Stimulated activated CD8-positive, alpha-beta memory T cell treated with anti-CD3 and anti-CD28 coated beads, Interleukin-4, amount 100 ng/mL, for 4 hours (primary cell): ENCODE measurements at places on chromosomes 2 and 18.

GRCh38 chr18:46176001-46176400 is 71.8 kb downstream of the HAUS1 start:
- DNase-seq: no peak

- no peak for DNase-seq
Observed at GRCh38 chr18:70292628-70293027, 3.8 kb downstream of the SOCS6 start.

DNA sequence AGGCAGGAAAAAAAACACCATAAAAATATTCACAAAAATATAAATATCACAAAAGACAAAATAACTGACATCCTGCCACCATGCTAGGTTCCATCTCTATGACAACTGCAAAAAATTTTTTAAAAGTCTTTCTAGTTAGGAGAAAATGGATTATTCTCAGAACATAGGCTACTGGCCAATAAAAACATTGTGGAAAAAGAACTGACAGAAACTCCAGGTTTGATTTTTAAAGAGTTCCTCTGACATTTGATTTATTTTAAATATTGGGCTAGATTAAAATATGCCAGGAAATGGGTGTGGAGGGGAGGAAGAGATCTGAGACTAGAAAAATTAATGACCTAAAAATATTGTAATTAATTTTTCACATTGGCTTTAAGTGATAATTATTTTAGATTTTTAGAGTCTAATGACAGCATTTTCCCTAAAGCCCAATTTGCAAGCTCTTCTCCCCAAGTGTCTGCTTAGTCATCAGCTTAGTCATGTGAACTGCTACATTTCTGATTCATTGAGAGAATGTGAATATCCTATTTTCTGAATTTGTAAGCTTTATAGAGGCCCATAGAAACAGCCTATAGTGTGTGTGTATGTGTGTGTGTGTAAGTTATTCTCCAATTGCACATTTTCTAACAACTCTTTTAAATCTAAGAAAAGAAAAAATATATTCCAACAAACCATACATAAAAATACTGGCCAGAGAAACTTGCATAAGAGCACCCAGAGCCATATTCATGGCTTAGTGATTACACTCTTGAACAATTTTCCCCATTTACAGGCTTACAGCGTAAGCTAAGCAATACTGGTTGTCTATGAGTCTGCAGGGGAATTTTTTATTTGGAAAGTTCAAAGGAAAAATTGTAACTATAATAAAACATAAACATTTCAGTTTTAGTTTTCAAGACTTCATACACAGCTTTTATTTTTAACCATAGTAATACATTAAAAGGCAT is 48.4 kb downstream of the TMEFF2 start:
- no peak for DNase-seq

DNA sequence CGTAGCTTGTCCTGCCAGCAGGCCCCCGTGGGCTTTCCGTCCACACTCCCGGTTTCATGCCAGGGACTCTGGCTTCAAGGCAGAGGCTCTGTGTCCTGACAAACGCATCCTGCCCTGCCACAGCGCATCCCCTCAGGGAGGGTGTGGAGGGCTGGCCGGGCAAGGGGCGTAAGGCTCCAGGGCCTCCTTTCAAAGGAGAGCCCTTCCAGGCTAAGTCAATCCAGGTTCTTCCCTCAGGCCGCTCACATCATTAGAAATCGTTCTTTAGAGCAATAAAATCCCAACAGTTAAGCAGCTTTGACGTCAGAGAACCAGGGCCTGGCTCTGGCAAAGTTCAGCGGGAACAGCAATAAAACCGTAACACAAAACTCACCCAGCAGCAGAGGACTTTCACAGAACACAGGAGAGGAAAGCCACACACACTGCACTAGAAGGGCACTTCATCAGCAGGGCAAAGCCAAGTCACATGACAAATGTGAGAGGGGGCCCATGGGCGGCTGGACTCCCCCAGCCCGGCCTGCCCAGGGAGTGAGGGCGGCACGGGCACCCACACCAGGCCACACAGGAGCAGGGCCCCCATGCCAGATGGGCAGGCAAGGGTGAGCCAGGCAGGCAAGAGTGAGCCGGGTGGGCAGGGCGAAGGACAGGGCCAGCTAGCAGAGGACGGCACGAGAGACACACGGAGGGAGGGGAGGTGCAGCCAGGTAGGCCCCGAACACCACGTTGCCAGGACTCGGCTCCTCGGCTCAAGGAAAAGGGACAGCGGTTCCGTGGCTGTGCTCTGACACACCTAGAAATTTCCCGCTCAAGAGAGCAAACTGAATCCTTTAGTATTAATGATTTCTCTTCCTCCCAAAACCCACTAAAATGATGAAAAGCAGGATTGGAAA is 52.0 kb downstream of the HDAC4 start:
- DNase-seq: no peak

DNA sequence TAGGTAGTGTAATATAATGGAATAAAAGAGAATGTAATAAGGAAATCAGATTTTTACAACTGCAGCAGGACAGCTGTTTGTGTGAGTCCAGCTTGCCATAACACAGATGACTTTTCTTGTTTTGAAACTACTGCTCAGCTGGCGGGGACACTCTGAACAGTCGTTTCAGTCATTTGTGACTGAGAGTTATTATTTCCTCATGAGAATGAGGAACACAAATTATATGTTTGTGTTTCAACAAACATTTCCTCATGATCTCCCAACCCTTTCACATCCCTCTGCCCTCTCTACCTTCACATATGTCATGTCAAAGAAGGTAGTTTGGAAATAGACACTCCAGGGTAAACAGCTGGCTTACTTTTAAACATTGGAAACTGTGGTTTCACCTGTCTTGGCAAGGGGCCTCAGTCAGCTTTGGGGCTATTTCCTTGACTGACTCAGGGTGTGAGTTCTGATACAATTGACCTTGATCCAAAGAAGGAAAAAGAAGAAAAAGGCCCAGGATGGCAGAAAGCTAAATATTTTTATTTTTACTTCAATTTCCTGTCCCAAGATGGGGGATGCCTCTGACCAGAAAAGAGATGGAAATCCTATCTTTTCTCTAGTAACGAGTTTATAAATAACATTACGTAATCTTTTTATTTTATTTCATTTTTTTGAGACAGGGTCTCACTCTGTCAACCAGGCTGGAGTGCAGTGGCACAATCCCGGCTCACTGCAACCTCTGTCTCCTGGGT is 593 bp downstream of the SP140L start:
- no peak for DNase-seq

DNA sequence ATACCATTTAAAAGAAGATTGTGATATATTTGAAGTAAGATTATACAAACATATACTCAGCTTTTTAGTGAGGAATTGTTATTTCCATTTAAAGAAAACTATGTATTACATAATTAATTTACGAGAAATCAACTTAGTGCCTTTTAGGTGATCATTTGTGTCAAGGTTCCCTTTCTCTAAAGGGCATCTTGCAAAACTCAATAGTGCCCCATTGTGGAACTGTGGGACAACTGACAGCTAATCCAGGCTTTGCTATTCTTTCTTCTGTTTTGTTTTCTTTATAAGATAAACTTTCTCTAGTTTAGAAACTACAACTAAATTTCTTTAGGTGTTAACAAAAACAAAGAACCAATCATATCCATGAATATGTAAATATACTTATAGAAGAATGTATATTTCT is 24.3 kb upstream of the VIT start:
- no peak for DNase-seq

- no peak for DNase-seq
Observed at GRCh38 chr18:3466045-3466444, 16.1 kb downstream of the TGIF1 start.

DNA sequence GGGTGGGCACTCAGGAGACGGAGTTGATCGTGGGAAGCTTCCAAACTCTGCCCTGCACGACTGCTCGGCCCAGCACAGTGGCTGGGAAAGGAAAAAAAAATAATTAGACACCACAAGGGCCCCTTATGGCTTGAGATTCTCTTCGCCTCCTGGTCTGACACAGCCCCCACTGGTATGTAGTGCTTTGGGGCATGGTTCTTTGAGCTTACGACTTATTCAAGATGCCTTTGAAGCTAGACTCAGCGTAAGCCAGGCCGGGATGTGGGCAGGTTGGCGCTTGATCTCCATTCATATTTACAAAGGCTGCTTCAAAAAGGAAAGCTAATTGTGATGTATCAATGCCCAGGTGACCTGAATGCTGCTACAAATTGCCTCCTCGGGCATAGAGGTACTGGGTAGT is 50.5 kb downstream of the CXCR4 start:
- DNase-seq: no peak

GRCh38 chr2:208929139-208929864 is 494.5 kb upstream of the MAP2 start:
- no peak for DNase-seq

DNA sequence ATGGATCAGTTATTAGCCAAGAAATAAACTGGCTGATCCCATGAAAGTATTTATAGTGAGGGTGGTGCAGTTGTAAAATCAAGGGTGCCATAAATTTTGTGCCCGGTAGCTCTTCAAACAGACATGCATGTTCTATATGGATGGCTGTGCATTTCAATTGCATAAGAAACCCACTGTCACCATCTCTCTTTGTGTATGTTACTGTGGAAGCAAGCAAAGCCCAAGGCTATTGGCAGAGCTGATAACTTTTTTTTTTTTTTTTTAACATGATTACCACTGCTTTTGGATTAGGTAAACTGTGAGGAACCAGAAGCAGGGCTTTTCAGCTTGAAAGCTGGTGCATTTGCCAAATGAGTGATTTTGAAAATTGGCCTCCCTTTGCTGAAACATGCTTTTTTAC is 332.6 kb downstream of the SOX11 start:
- no peak for DNase-seq

DNA sequence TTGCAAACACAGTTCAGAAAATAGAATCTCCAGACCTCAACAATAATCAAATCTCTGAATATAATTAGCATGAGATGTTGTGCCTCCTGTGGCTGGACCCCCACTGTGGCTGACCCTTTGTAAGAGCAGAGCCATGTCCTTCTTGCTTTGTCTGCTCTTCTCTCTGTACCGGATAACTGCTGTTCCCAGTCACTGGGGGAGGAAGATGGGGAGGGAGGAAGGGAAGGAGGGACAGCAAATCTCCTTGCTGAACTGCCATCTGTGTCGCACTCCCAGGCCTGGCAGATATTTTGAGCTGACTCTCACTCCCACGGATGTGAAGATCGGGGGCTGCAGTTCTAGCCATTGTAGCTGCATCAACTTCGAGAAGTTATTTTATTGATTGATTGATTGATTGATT is 319.0 kb upstream of the CXCR4 start:
- DNase-seq: no peak

DNA sequence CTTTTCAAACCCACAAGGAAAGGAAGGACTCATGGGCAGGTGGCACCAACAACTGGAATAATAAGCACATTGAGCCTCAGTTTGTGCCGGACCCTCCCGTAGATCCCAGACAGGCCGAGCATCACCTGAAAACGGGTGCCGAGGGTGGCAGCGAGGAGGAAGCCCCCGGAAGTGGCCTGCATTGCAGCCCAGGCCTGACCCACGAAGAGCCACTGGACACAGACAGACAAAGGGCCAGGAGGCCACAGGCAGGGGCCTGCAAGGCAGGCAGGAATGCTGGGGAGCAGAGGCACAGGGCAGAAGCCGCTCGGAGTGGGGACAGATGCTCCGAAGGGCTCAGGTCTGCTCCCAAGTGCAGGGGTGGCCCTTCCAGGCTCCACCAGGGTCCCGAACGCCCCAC is 31.7 kb downstream of the MTERF4 start:
- DNase-seq: no peak

- no peak for DNase-seq
Observed at GRCh38 chr2:13524492-13524891, 807.8 kb downstream of the TRIB2 start.

GRCh38 chr2:151161821-151162551 is 99.7 kb downstream of the RBM43 start:
- DNase-seq: no peak

- no peak for DNase-seq
Observed at GRCh38 chr2:237529452-237530402, 36.6 kb upstream of the PRLH start.

- DNase-seq: no peak
Observed at GRCh38 chr2:188628989-188629752, 337.5 kb downstream of the GULP1 start.

DNA sequence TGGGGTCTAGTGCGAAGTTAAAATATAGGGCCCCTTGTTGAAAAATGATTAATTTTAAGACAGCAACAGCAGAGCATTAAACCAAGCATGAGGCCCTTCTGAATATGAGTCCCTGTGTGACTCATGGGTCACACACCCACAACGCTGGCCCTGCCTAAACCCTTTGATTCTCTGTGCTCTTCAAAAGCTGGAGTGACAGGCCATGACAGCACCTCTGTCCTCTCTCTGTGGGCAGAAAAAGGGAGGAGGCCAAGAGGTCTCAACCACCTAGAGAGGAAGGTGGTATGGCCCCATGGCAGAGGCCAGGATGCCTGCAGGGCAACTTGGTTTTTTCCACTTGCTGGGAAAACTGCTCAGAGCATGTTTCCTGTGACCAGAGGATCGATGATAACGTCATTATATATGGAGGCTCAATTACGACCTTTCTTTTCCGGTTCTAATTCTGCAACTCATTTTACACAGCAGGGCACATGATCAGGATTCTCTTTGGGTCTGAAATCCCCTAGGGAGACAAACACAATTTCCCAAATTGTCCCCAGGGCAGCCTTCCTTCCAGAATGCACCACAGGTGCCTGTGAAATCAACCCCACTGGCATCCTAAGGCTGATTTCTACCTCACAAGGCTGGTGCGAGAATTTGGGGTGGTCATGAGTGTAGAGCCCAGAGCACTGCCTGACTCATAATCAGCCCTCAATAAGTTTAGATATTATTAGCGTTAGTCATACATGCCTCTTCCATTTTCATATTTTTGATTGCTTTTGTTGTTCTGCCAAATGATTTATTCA is 102.0 kb upstream of the PPP1CB start:
- DNase-seq: no peak

DNA sequence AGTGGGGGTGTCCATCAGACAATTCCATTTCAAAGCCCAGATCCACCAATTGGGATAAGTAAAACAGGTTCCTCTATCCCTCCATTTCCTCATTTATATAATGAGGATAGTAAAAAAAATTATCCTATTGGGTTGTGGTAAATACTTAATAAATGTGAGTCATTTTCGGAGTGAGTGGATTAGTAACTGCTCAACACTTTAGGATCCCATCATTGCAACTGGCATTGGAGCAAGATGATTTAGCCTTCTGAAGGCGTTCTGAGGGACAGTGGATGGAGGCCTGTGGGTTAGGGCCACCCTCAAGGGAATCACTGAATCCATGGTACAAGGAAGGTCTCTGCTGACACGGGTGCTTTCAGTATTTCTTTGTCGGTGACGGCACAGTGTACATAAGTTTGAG is 108.6 kb upstream of the FZD7 start:
- DNase-seq: no peak

DNA sequence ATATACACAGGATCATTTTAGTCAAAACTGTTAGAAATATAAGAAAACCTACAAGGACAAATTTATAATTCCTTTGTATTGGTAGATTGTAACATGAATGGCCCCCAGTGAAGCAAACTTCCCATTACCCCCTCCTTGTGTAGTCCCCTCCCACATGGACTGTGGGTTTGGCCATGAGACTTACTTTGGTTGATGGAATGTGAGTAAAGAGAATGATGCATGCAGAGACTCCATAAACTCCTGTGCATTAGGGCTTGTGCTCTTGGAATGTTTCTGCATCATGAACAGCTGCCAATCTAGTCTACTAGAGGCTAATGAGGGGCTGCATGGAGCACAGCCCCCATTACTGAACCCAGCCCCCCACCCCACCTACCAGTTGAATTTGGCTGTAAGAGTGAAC is 8.3 kb upstream of the TGFA start:
- no peak for DNase-seq
